ENCODE measurements at places on chromosomes 3 and 15.
A peak's percentile ranks its signal among the peaks of the same experiment; 100 is the strongest.

DNA sequence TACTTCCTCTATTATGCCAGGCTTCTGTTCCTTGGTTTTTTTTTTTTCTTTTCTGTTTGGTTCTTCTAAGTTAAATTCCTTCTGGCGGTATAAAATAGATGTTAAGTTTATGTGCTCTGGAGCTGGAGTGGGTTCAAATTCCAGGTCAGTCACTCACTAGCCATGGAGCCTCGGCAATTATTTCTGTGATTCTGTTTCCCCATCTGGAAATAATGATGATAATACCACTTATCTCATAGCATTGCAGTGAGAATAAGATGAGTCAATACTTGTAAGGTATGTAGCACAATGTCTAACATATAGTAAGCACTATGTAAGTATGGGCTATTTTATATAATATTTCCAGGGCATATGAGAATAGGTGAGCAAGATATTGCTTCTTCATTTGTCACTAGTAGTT, 33.2 kb upstream of the ZDHHC23 start:
- no peak for DNase-seq

DNA sequence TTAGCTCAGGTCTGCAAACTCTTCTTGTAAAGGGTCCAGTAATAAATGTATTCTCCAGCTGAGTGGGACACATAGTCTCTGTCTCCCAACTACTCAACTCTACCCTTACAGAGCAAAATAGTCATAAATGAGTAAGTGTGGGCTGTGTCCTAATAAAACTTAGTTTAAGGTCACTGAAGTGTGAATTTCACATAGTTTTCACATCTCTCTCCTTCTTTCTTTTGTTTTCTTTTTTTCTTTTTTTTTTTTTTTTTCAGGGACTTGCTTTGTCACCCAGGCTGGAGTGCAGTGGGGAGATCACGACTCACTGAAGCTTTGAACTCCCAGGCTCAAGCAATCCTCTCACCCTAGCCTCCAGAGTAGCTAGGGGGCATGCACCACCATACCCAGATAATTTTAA, 1.9 kb upstream of the ACTL6A start:
- no peak for DNase-seq

GRCh38 chr3:48738926-48739616, 22.1 kb upstream of the IP6K2 start:
- DNase-seq = no peak

GRCh38 chr15:68933001-68933400, 2.7 kb downstream of the SPESP1 start:
- no peak for DNase-seq

DNA sequence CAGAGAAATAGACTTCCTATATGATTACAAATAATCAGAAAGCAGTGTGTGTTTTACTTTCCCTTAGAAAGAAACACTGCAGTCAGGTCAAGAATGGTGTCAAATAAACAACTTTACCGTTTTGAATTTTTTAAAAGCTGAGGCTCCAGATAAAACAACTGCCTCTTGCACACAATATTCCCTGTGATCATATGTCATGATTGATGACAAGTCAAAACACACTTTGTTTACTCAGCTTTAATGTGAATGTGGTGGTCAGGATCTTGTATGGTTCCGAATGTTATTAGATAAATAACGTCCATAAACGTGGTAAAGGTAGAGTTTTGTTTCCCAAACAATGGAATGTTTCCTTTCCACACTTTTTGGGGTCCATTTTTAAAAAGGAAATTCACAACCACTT, 428.4 kb upstream of the MDFIC2 start:
- DNase-seq = no peak

- no peak for DNase-seq
These were observed 20.8 kb upstream of the TRA2B start for GRCh38 chr3:185958626-185959025.

DNA sequence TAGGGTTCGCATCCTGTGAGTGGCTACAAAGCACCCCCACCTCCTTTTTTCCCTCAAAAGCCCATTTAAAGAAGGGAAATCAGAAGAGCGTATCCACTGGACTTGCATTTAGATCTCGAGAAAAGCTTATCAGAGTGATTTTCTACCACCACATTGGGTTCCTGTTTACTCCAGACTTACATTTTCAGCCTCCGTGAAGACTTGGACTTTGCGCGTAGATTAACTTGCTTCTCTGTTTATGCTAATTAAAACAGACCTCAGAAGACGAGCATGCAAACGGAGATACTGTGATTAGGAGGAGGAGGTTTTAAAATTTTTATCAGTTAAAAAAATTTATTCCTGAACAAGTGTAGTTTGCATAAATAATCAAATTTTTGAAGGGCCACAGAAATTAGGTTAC, 115.7 kb downstream of the AKAP13 start:
- no peak for DNase-seq

- DNase-seq = no peak
These were observed 20.7 kb upstream of the CAV3 start for GRCh38 chr3:8712908-8713255.

- no peak for DNase-seq
These were observed 72.0 kb downstream of the KCNH8 start for GRCh38 chr3:19220311-19220710.

- no peak for DNase-seq
These were observed 99.2 kb downstream of the AGBL1 start for GRCh38 chr15:86178845-86179244.

GRCh38 chr15:62644889-62645742, 397.4 kb upstream of the TPM1 start:
- no peak for DNase-seq

DNA sequence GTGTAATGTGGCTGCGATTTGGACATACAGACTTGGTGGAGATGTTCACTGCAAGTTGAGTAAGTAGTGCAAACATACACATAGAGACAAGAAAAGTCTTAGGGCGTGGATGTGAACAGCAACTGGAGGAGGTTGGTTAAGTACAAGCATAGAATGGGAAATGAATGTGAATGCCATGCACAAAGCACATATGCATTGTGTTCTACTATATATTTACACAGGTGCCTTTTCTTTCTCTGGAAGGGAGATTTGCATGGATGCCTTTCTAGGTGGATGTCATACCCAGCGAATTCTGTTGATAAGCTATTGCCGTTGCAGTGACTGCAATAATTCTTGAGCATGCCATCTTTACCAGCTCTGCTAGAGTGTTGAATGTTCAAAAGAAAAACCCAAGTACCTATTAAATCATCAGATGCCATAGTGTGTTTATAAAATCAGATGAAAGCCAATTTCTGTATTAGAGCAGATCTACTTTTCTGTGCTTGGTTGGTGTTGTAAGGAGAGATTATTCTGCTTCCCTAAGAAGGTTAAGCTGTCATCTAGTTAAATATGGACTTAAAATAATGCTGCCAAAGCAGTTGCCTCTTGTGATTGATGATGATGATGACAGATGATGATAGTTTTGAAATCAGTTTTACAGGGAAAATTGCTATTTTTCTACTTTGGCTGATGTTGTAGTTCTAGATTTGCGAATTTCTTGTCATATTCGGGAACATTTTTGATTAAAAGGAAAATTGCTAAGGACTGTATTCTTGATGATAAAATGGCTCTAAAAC, 148.4 kb downstream of the CNTN4 start:
- DNase-seq = no peak

GRCh38 chr3:170621256-170621655, 35.4 kb upstream of the SLC7A14 start:
- DNase-seq = no peak

DNA sequence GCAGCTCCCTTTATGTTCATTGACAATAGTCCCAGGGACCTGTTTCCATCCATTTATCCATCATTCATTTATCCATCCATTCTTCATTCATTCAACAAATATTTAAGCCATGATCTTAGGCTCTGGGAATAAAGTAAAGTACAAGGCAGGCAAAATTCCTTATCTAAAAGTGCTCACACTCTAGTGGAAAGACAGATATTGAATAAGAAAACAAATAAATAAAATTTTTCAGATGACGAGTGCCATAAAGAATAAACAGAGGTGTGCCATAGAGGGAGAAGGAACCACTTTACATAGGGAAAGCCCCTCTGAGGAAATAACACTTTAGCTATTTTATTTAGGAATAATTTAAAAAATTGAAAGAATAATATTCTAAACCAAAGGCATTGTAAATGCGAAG, 76.2 kb downstream of the COL8A1 start:
- no peak for DNase-seq

DNA sequence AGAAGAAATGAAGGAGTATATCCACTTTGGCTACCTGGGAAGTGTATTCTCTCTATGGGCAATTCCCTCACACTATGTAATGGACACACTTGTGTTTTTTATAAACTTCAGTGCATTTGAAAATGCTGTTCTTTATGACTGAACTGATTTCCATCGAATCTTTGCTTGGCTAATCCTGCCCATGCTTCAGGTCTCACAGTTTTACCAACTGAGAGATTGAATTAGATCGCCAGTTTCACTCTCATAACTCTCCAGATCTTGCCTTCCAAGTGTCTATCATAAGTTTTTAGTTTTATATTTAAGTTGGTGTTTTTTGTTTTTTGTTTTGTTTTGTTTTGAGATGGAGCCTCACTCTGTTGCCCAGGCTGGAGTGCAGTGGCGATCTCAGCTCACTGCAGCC, 73.5 kb upstream of the MBNL1 start:
- DNase-seq = no peak

DNA sequence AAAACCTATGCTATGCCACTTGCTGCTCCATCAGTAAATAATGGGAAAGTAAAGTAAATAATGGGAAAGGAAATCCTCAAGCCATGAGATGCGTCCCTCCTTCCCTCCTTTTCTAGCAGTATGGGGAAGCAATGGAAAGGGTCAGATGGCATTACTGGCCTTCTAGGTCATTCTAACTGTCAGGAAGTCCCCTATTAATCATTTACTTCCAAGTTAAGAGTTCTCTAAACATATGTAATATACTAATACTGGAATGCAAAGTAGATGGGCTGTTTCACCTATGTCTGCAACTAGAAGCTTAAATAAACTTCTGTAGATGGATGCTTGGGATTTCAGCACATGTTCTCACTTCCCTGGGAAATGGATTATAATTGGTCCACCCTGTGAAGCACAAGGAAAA, 55.9 kb downstream of the MDFIC2 start:
- no peak for DNase-seq

GRCh38 chr3:5022187-5022965, 43.1 kb downstream of the BHLHE40 start:
- no peak for DNase-seq

DNA sequence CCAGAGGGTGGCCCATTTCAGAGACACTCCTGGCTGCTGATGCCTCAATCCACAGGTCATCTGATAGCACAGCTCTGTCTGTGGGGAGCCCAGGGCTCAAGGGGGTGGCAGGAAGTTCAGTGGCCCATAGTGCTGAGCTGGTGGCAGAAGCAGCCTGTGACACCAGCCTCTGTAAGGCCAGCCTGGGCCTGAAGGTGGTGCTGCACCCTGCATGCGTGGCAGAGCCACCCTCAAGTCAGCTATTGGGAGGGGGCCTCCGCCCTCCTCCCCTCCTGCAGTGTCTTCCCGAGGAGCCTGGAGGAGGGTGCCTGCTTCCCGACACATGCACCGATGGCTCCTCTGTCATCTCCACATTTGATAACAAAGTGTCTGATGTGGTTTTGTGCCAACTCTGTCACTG, 3.0 kb downstream of the PLA1A start:
- DNase-seq = peak; percentile 14

All from CD4-positive, alpha-beta T cell treated with Interleukin-10 for 1 hour (primary cell).